Stimulated activated CD4-positive, alpha-beta T cell treated with anti-CD3 and anti-CD28 coated beads, Interleukin-12 subunit alpha, Interleukin-12 subunit beta, amount 100 ng/mL, for 24 hours (primary cell): ENCODE measurements at places on chromosomes 5 and 9.

DNA sequence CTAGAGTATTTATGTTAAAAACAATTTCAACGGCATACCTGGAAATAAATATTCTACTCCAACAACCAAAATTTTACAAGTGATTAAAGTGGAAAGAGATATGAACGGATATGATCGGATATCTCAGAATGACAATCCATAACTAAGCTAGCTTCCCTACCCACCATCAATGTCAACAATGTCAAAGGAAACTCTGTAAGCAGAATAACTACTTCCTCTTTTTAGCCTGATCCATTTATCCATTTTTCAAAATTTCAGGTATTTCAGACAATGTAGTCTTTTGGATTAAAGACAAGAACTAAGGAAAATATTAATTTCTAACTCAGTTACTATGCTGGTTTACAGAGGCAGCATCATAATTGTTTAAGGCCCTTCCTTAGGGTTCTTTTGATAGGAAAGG lies 188.7 kb downstream of the DENND1A start:
- DNase-seq: no peak

DNA sequence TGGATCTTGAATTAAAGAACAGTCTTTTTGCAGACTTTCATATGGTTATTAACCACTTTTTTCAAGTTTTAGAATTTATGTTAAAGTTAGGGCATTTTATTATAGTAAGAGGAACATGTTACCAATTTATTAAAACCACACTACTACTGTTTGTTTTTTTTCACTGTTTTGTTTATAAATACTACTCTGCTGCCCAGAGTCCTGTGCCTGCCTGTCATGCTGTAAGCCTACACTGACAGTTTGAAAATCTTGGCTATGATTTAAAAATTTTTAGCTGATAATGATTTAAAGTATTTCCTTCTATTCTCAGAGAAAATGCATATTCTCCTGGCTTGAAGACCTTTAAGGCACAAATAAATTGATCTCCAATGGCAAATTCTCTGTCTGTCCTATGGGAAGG lies 128.7 kb downstream of the RPS23 start:
- DNase-seq: no peak

- DNase-seq: no peak
Observed at GRCh38 chr5:154372661-154373060, 73.1 kb upstream of the SAP30L start.

DNA sequence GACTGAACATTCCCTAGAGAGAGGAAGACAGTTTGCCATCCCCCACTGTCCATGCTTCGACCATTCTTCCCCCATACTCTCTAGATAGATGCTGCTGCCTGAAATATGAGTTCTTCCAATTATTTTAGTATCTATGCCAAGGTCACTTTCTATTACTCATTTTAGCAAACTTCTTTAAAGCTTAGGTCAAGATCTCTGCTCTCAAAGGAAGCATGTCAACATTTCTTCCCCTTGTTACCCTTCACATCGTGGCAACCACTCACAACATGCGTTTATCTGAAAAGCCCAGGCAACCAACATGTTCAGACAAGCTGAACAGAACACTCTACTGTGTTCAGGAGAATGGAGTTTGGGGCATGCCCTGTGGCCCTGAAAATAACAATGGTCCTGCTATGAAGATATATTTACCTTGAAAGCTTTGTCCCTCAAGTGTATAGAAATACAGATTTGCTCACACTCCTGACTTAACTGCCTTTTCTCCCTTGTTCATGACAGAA lies 138.4 kb upstream of the KIF2A start:
- no peak for DNase-seq

DNA sequence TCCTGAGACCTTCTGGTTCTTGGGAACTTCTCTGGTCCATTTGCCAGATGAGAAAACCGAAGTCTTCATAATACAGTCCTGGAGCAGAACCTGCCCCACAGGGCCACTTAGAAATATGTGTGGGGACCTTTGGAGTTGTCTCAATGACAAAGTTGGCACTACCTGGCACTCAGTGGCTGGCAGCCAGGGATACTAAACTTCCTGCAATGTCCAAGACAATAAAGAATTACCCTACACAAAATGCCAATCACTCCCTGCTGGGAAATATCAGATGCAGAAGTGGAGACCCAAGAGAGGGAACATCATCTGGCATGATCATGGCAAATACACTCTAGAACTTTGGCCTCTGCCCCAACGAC lies 29.6 kb downstream of the ADRB2 start:
- no peak for DNase-seq

DNA sequence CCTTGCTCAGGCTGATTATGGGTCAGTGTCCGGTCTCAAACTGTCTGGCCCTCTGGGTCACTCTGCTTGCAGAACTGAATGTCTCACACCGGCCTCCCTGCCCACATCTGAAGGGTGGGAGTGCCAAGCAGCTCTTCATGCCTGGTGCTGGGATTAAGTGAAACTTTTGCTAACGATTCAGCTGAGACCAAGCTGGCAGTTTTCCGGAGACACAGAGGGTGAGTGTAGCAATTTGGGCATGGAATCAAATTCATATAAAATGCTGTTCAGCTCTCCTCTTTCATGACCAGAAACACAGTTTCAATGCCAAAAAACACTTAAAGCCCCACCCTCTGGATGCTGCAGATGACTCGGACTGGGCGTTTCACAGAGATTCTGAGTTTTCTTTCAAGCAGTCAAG lies 207.5 kb downstream of the NXNL2 start:
- DNase-seq: no peak

- peak; percentile 18 for DNase-seq
Observed at GRCh38 chr5:108747774-108748400, at the start of gene FER. FER (plus strand) TSS chr5:108747897; CDS start chr5:108798183, 50,286 bp downstream.

GRCh38 chr9:101478906-101479305 lies 43.3 kb upstream of the ALDOB start:
- no peak for DNase-seq

DNA sequence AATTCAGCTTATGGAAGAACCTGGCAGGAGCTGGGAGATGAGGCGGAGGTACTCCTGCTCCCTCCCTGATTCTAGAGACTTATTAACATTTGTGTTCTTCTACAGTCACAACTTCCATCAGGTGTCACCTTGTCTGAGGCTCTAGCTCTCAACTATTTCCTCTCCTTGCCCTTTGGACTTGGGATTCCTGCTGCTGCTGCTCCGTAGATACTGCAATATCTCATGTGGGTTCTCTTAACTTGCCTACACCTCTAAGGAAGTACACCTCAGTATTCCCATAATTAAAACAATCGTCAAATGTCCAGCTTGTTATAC lies 21.2 kb downstream of the ANXA1 start:
- no peak for DNase-seq

DNA sequence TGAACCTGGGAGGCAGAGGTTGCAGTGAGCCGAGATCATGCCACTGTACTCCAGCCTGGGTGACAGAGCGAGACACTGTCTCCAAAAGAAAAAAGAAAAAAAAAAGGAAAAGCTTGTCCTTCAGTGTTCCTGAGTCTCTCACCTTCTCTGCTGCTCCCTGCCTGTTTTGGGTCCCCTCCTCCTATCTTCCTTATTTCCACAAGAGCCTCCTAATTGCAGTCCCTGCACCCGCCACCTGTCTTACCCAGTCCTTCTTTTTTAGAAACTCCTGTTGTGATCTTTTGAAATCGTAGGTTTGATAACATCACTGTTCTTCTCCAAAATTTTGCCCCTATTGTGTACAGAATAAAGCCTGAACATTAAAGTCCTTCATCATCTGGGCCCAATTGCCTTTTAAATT lies 234.9 kb downstream of the SH3GL2 start:
- no peak for DNase-seq

DNA sequence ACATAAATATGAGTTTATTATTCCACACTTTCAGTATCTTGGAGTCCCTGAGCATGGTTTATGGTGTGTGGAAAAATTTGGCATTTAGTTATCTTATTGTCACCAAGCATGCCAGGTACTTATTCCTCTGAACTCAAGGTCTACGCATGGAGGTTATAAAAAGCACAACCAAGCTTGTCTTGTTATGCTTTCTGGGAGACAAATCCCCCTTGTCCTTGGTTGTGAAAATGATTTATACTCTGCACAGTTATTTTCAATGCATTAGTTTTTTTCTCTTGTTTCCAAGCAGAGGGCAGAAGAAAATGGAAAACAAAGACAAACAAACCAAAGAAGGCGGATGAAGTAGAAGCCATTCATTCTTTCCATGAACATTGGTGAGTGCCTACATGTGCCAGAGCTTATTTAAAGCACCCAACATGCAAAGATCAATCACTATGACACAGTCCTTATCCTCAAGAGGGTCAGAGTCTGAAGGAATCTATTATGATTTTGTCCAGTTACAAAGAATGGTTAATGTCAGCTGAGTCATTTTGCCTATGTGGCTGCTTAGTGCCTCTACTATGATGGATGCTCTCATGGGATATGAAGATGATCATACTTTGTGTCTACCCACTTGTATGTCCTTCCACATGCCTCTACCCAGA lies 323.1 kb downstream of the TENT4A start:
- no peak for DNase-seq

DNA sequence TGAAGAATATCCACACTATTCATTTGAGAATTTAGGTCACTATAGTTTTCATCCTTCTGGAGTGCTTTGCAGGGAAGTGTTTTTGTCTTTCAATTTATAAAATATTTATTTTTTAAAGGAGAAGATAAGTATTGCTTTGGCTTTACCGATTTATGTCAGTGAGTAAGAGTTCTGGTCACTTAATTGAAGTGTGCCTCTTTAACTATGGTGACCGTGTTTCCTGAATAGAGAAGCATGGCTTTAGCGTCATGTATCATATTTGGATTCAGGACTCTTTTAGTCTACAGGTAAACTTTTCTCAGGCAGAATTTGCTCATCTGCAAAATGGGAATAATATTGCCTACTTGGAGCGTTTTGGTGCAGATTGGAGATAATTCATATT lies 902 bp downstream of the BDP1 start:
- no peak for DNase-seq

DNA sequence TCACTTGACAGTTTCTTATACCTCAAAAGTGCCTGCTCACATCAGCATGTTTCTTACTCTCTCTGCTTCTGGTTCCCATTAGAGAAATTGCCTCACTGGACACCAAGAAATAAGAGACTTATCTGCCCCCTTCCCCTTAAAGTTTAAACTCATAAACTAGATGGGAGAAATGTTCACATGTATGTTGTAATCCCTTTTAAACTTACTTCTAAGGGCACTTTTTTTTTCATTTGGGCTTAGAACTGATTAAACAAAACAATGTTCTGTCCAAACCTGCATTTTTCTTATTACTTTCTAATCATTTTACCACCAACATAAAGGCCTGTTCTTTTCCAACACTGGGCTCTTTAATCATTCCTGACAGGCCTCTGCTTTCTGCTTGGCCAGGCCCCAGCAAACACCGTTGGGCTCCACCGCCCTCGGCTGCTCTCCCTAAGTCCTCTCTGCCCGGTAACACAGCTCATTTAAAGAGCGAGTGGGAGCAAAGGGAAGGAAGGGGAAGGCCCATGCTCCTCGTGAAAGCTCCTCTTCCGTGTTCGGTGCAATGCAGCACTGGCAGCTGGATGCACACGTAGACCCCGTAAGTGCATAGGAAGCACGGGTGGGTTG lies 53.4 kb downstream of the ROR2 start:
- DNase-seq: no peak

DNA sequence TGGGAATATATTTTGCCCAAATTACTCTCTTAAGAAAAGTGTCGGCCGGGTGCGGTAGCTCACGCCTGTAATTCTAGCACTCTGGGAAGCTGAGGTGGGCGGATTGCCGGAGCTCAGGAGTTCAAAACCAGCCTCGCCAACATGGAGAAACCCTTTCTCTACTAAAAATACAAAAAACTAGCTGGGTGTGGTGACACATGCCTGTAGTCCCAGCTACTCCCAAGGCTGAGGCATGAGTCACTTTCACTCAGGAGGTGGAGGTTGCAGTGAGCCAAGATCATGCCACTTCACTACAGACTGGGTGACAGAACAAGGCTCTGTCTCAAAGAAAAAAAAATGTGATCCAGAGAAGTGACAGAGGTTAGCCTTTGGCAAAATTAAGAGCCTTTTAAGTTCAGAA lies 26.4 kb upstream of the TMEM171 start:
- no peak for DNase-seq

DNA sequence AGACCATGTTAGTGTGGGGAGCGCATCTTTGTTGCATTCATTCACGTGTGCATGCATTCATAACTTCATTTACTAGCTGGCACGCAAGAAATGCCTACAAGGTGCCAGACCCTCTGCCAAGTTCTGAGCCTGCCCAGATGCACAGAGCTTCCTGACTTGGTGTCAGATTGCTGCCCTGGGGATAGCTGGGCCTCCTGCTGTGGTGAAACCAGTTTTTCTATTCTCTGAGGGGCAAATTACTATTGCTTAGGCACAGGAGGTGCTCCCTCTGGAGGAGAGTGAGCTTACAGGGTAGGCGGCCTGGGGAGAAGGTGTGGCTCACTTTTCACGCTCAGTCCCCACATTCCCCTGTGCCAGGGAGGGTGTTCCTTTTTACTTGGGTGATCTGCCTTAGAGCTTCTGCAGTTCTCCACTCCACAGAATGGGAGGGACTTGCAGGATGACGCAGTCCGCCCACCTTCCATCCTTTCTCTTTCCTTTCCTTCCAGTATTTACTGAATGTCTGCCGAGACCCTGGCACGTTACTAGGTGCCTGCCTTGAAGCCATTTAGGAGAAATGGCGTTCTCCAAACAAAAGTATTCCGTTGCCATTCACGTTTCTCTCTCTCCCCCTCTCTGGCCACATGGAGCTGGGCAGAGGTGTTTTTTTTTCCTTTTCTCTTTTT lies 27.9 kb upstream of the CTNNA1 start:
- no peak for DNase-seq

- DNase-seq: no peak
Observed at GRCh38 chr5:85388770-85389169, 1004.1 kb upstream of the EDIL3 start.
